ENCODE measurements at places on chromosomes 7 and 10. TPM values are rescaled to one million over a fixed set of nuclear protein-coding genes. Genes with fewer than 3 reads are reported as not detected.

The OPN1SW gene
- total RNA-seq: not detected

The USP6NL gene
- total RNA-seq: 28.4 TPM

The ADCYAP1R1 gene
- total RNA-seq: 0.14 TPM

The MYL10 gene
- not detected for total RNA-seq

The RARRES2 gene
- 99.8 TPM for total RNA-seq

The EIF4EBP2 gene
- 40.1 TPM for total RNA-seq

The SORCS1 gene
- 14.4 TPM for total RNA-seq

The HTR5A gene
- total RNA-seq: not detected

The SFTPA1 gene
- not detected for total RNA-seq

DNA sequence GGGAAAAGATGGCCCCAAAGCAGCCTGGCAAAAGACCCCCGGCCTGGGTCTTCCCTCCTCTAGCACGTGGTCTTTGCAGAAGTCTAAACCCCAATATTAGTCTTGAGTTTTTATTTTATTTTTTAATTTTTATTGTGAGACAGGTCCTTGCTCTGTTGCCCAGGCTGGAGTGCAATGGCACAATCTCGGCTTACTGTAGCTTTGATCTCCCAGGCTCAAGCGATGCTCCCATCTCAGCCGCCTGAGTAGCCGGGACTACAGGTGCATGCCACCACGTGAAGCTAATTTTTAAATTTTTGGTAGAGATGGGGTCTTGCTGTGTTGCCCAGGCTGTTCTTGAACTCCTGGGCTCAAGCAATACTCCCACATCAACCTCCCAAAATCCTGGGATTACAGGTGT, 40.3 kb upstream of the MXI1 start:
- no peak for DNase-seq

GRCh38 chr10:112177247-112177646, 6.3 kb downstream of the GPAM start:
- no peak for DNase-seq

DNA sequence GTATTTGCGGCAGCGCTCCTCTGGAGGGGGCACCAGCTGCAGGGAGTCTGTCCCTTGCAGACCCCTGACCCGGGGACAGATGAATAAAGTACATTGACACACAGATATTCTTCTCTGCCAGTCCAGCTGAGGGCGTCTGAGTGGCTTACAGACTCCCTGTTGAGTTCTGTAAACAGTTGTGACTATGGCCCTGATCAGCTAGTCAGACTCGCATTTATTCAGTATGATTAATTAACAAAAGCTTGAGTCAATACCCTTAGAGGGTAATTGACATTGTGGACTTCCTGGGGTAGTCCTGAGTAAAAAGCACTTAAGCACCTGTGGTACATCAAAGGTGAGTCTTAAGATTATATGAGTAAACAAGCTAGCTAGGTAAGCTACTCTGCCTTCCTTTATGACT, 21.0 kb downstream of the ANKRD30A start:
- no peak for DNase-seq

DNA sequence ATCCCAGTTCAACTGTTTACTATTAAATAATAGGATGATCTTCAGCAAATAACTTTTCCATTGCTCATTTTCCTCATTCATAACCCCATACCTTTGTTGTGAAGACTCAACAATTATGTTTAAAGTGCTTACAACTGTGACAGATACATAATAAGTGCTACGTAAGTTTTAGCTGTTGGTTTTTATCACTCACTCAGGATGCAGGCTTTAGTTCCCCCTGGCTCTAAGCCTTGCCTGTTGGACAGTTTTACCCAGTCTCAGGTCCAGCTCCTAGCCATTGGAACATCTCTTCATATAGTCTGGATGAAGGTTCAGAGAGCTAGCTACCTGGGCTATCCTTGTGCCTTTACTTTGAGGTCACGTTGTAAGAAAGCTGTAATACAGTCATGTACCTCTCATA, 353.2 kb downstream of the CRPPA start:
- DNase-seq: no peak

DNA sequence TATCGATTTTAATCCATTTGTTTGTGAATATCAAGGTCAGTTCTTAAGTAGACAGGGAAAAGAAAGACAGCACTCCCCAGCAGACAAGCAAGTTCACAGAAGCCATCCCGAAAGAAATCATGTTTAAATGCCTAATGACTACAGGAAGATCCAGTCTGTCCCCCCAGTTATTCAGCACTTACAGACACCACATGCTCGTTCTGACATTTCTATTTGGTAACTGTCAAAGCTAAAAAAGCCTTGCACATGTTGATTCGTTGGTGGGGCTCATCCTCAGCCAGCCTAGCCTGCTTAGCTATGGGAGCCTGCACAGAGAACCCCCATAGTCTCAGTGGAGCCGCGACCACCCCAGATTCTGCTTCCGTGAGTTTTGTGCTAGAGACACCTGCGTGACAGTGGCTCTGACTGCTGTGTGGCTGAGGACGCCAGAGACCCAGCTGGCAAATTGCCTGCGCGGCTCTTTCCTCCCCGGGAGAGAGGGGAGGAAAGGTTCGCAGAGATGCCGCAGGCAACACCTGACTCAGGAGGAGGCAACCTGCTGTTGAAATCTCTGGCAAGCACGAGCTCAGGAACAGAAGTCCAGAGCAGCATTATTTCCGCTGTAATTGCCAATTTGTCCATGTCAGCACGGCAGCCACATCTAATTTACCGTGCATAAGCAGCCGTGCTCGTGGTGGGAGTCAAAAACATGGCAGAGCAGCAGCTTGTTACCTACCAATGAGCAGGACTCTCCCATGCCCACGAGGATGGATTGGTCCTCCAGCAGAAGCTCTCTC, 194.2 kb downstream of the GPAM start:
- no peak for DNase-seq

GRCh38 chr10:88322324-88323063, 260.6 kb downstream of the RNLS start:
- DNase-seq: no peak

DNA sequence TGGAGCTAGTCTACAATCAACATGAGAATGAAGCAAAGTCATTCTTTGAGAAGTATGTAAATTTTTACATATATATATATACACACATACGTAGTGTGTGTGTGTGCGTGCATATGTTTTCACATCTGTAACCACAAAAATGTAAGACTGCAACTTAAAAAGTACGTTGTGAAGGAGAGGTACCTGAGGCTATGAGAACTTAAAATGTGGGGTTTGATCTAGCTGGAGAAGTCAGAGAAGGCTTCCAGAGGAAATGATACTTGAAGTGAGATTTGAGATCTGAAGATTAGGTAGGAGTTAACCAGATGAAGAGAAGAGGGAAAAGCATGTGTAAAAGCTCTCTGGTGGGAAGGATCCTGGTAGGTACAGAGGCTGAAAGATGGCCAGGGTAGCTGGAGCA, 5.8 kb downstream of the TAF5 start:
- DNase-seq: no peak

- DNase-seq: no peak
These were observed 1.9 kb downstream of the MRPS33 start for GRCh38 chr7:141012696-141013344.

GRCh38 chr7:81707196-81707595, 62.7 kb downstream of the HGF start:
- DNase-seq: no peak

DNA sequence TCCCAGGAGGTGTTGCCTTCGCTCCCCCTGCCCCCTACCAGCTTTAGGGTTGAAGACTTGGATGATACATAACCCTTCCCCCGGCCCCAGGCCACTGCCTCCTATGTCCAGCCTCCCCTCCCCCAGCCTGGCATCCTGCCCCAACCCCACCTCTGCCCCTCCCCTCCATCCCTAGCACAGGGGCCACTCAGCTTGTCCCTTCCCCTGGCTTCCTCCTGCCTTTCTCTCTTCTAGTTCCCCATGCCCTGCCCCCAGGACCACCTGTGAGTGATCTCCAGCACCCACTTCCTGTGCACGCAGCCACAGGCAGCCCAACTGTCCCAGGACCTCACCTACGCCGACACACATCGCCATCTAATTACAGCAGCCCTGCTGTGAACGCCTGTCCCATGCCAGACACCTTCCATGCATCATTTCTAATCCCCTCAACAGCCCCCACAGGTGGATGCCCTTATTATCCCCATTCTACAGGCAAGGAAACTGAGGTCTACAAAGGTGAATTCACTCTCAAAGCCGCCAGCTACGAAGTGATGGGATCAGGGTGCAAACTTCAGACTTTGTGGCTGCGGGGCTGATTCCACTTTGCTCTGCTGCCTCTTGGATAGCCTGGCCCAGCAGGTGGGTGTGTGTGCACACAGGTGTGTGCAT, 82.4 kb upstream of the CHST15 start:
- no peak for DNase-seq

- DNase-seq: no peak
These were observed 25.3 kb upstream of the GJD4 start for GRCh38 chr10:35579726-35580422.

- DNase-seq: no peak
These were observed 100.4 kb downstream of the RGS10 start for GRCh38 chr10:119441921-119442757.

DNA sequence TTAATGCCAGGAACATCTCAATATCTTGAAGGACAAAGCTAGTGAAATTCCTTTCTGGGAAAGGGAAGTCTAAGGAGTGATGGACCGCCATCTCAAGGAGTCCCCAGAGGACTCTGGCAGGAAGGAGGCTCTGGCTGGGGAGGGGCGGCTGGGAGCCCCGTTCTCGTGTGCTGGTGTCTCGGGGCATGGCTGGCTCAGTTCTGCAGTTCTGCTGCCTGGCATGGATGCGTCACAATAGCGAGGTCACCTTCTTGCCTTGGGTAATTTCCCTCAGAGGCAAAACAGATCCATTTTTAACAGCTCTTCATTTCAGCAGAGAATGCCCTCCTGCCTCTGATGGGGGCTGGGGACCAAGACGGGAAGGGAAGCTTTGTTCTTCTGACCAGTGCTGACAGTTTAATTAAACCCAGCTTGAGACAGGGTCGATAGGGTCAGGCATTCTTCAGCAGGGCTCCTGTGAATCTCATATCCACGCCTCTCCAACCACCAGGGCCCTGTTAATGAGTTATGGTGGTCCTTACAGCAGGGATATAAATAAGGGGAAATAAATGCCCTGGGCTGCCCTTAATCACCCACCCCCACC, 35.7 kb downstream of the SLIT1 start:
- no peak for DNase-seq

- no peak for DNase-seq
These were observed 133.7 kb upstream of the SEMA3E start for GRCh38 chr7:83782628-83783027.

DNA sequence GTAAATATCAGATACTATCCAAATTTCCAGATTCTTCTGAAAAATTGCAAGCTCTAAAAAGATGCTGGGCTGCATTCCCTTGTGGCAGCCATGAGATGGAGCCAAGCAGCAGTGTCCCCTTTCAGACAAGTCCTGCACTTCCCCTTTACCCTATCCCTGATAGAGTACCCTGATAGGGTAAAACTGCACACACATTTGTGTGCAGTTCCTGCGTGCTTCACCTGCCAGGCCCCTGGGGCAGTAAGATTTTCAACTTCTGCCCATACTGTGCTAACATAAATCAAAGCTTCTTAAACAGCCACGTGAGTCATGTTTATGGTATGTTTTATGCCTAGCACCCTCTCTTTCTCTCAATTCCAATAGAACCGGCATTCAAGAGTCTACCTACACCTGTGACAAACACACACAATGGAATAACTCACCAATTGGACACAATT, 52.2 kb downstream of the IFIT5 start:
- no peak for DNase-seq

- no peak for DNase-seq
These were observed 18.8 kb downstream of the CAV1 start for GRCh38 chr7:116543664-116544063.

- DNase-seq: no peak
These were observed 13.9 kb downstream of the NAPEPLD start for GRCh38 chr7:103134836-103135554.
